ENCODE measurements at places on chromosomes 4 and X.

- DNase-seq: no peak
These were observed 435.2 kb upstream of the AMOT start for GRCh38 chrX:113275804-113276203.

DNA sequence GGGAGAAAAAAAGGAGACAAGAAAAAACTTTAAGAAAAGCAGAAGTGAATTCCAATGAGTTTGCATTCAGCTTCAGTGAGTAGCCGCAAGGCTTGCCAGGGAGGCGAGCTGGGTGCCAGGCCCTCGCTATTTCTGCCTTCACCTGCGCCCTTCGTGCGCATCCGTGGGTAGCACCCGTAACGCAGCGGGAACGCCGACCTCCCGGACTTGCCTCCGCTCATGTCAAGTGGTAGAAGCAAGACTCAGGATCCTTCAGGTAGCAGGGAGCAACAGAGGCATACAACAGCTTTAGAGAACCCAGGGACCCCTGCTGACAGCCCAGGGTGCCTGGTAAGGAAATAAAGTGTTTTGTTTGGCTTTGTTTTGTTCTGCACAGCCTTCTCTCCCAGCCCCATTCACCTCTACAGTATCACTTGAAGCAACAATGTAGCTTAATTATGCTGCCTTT, 140.0 kb upstream of the BCOR start:
- DNase-seq: no peak

DNA sequence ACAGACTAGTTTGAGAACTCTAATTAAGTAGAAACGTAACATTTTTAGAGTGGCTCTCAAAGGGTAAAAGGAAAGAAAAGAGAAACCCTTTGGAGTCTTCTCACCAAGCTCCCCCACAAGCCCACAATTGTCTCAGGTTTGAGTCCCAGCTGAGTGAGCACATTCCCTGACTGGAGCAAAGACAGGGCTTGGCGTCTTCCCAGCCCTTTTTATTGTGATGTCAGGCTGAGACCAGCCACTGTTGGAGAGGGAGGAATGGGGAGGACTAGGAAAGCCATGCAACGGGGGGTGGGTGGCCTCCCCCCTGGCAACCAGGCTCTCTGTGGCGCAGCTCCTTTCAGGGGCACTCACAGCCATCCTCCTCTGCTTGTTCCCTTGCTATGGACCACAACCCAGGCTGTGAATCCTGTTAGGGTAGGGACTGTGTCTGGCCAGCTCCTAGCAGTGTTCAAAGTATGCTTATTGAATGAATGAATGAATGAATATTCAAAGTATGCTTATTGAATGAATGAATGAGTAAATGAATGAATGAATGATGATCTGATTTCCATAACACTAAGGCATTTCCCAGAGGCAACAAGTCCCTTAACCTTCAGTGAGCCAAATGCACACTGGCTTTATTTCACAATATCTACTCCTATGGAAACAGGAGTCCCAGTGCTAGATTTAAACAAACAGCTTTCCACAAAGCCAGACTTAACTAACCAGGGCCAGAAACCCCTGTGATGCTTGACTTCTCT, 413.3 kb downstream of the MID1IP1 start:
- DNase-seq: no peak

DNA sequence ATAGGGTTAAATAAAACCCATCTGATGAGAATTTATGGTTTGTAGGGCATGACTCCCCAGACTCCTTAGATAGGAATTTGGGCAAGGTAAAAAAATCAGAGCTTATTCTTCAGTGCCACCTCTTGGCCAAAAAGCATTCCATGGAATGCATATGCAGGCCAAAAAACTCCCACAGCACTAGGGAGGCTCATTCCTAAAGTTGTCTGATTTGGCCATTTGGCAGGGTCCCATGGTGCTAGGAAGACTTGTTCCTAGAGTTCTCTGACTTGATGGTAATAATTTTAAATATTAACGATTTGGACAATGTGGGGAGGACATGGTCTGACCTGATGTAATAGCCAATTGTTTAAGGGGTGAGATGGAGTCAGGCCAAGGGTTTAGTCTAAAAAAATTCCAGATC, 93.0 kb downstream of the SPIN4 start:
- DNase-seq: no peak

DNA sequence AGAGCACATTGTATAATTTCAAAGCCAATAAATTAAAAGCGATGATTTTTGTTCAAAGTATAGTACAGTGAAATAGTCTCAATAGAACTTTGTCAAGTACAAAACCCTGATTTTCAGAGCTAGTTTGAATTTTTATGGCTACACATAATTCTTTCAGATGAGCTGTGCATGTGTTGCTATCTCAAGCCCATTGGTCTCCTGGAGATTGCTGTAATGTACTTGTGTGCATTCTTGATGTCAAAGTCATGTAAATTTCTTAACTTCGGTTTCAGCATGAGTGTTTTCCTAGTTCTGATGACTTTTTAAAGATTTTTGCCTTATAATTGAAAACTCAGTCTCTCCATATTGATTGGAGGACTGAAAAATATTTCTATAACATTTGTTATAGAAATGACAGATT, 200.8 kb downstream of the CEP135 start:
- DNase-seq: no peak

GRCh38 chrX:74286950-74287740, 16.8 kb upstream of the ZCCHC13 start:
- DNase-seq: no peak

DNA sequence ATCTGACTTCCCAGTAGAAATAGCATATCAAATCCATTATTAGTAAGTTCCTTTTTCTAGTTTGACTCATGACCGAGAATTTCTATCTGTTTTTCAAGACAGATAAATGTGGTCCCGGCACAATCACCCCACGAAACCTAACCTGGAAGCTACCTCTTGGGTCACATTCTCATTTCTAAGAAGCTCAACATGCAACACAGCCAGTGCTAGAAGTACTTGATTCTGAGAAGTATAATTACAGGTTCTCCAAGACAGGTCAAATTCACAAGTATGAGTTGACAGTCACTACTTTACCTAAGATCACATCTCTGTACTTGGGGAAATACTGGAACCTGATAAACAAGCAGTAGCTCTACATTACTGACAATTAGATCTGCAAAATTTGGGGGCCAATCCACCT, 54.0 kb upstream of the PLAC1 start:
- no peak for DNase-seq

DNA sequence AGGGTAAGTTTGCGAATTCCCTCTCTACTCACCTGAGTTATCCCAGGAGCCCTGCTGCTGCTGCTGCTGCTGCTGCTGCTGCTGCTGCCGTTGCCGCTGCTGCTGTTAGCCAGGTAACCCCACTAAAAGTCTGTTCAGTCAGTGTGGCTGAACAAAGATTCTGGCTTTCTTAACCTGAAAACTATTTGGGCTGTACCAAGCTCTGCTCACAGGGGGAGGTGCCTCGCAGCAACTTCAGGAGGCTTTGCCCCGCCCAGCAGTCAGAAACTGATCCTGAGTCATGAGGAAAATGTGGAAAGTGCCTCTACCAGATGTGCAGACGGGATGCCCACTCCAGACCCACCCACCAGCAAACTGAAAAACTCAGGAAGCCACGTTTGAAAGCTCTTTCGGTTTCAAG, at the start of gene CAPN6:
Gene CAPN6, minus strand, starts transcription at position 145 of the 400 bp plus-strand sequence. CDS start 6,547 bp downstream, outside the sequence.
- no peak for DNase-seq

GRCh38 chrX:18884916-18885315, 99.0 kb downstream of the PHKA2 start:
- DNase-seq: no peak

- DNase-seq: no peak
These were observed 99.3 kb downstream of the TEX11 start for GRCh38 chrX:70808942-70809940.

- no peak for DNase-seq
These were observed 69.4 kb downstream of the EFHC2 start for GRCh38 chrX:44274096-44274495.

GRCh38 chr4:157052429-157053040, 23.4 kb upstream of the GLRB start:
- DNase-seq: no peak

GRCh38 chr4:77189412-77189811, 32.4 kb downstream of the CCNG2 start:
- DNase-seq: no peak

- no peak for DNase-seq
These were observed 2.5 kb upstream of the GABRE start for GRCh38 chrX:151977009-151977408.

DNA sequence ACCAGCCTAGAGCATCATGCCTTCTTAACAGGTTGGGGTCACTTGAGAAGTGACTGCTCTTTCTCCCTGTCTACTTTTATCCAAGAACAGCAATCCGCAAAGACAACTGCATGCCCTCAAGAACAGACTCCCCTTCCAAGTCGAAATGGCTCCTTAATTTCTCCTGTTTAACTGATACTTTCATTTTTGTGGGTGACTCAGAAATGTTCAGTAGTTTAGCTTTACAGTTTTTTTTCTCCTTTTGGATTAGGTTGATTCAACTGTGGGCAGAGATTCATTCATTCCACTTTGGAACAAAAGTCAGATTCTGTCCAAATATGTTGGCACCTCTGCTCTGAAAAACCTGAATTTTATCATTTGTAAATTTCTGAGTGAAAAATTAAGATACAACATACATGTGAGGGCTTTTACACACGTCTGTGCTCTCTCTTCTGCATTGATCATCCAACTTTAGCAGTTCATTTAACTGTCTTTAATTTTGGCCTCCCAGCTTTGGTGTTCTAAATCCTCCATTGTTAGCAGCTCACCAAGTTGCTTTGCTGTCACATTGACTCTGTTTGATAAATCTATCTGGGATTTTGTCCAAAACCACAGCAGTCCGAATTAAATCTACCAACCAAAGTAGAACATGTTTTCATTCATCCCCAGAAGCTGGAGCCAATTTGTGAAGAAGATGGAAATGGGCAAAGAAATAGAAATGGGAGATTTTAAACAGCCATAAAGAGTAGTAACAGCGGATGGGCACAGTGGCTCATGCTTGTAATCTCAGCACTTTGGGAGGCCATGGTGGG, 50.0 kb downstream of the HOPX start:
- DNase-seq: no peak

DNA sequence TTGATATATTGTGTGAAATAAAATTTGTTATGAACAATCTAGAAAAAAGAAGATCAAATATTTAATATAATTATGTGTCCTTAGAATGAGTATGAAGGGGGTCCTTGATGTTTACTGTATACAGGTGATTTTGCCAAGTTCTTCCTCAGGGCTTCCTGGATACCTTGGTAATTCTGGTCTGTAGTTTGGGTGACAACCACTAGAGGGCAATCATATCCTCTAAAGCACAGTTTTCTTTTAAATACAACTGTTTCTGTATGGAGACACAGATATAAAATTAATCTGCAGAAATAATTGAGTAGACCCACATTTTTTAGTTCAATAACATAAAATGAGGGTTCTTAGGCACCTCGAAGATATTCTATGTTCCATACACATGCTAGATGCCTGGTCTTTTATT, 157.7 kb downstream of the SPANXN1 start:
- DNase-seq: no peak

- no peak for DNase-seq
These were observed 71.6 kb downstream of the PRRG1 start for GRCh38 chrX:37420756-37421155.

- DNase-seq: no peak
These were observed 758 bp downstream of the IQSEC2 start for GRCh38 chrX:53280331-53281320.

DNA sequence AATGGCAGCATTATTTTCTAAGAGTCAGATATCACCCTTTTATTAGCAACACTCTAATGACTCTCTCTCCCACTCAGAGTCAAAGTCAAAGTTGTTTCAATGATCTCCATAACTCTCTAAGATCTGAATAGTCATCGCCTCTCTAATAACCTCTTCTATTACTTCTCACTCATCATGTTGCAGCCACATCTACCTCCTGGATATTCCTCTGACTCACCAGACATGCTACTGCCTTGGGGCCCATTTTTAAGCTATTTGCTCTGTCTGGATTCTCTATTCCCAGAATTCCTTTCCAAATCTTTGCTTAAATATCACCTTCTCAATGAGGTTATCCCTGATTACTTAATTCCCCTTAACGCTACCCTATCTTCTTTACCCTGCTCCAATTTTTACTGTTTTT, 391.8 kb upstream of the MAGEB16 start:
- no peak for DNase-seq
